ENCODE measurements at places on chromosomes 7 and 10.
A peak's percentile ranks its signal among the peaks of the same experiment; 100 is the strongest.

- DNase-seq = no peak
These were observed 16.3 kb downstream of the ZMIZ2 start for GRCh38 chr7:44764665-44765578.

- DNase-seq = no peak
These were observed 118.5 kb downstream of the AMPH start for GRCh38 chr7:38512704-38513103.

GRCh38 chr7:56087445-56087844 is 5.3 kb downstream of the PHKG1 start:
- no peak for DNase-seq

GRCh38 chr7:18844735-18845134 is 272.7 kb downstream of the TWIST1 start:
- no peak for DNase-seq

GRCh38 chr7:69708857-69709256 is 110.6 kb downstream of the AUTS2 start:
- DNase-seq = peak; percentile 30

DNA sequence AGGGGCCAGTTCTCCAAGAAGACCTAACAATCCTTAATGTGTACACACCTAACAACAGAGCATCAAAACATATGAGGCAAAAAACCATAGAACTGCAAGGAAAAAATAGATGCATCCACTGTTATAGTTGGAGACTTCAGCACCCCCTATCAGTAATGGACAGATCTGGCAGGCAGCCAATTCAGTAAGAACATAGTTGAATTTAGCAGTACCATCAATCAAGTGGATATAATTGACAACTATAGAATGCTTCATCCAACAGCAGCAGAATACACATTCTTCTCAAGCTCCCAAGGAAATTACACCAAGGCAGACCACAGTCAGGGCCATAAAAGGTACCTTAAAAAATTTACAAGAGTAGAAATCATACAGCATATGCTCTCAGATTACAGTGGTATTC is 42.2 kb downstream of the POLL start:
- DNase-seq = no peak

- DNase-seq = no peak
These were observed 177.6 kb downstream of the GNAI1 start for GRCh38 chr7:80312139-80312661.

All from HL-60 (cell line).